NCI-H2171 (cell line): ENCODE measurements at places on chromosomes 11 and 22.
A peak's percentile ranks its signal among the peaks of the same experiment; 100 is the strongest.

- DNase-seq, result no peak
These were observed 1123.6 kb downstream of the DLG2 start for GRCh38 chr11:84503503-84503902.

DNA sequence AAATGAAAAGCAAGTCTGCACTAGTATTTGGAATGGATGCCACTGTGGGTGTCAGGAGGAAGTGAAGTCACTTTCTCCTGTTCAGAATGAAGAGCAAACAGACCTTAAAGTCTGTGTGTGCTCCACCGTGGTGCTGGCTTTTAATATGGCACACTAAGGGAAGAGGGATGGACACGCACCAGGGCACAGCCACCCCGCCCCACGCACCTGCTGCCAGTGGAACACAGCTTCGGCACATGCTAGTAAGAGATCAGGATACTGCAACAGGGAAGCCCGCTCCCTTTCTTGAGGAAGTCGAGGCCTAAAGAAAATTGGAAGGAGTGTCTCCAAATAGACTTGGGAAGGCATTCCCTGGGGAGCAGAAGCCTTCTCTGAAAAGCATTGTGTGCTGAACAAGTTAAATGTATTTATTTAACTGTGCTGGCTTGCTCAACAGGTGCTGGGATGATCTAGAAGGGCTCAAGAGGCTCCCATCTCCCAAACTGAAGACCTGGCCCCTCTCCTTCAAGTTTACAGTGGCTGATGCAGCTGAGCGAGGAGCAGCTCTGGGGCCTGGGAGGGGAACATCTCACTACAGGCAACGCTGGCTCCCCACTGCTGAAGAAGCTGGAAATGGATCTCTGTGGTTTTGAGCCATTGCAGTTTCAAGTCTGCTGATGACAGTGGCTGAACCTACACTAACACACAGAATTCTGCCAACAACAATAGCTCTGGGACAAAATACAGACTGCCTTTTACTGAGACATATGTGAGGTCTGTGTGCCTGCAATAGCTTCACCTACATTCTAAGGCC, 504.6 kb upstream of the B3GAT1 start:
- DNase-seq, result no peak

DNA sequence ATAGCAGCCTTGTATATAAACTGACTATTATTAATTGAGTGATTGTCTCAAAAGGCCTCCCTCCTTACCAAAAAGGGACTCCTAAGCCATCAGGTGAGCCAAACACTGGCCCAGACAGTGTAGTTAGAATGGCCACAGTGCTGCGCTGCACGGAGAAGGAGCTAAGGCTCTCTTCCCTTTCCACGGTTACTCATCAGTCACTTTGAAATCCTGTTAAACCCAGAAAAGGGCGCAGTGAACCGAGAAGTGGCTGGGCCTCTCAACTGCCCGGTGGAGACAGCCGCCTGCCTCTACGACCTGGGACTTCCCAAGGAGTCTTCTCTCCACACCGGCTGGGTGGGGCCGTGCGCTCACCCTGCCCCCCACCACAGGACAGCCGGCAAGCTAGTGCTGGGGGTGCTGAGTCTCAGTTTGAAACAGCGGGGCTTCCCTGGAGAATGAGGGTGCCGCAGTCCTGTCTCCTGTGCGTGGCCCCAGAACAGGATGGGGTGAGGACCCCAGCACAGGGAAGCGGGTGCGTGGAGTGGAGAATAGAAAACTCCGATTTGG, 1.3 kb downstream of the MYH9 start:
- DNase-seq, result peak; percentile 25

DNA sequence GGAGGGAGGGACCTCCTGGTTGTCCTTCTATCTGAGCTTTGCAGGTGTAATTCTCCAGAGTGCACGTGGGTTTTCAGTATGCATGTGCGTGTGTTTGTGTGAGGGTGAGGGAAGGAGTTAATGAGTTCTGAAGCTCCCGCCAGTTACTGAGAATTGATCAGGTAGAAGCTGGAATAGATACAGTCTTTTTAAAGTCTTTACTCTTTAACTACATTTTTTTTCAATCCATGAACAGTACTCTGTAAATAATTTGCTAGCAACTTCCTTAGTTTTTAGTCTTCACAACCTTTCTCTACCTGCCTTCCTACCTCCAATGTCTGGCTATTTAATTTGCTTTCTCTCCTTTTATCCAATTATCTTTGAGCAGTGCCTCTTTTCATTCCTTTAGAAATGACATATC, 25.5 kb downstream of the ARHGAP42 start:
- DNase-seq, result no peak

- no peak for DNase-seq
These were observed 14.3 kb upstream of the OR10D3 start for GRCh38 chr11:124168796-124169195.

DNA sequence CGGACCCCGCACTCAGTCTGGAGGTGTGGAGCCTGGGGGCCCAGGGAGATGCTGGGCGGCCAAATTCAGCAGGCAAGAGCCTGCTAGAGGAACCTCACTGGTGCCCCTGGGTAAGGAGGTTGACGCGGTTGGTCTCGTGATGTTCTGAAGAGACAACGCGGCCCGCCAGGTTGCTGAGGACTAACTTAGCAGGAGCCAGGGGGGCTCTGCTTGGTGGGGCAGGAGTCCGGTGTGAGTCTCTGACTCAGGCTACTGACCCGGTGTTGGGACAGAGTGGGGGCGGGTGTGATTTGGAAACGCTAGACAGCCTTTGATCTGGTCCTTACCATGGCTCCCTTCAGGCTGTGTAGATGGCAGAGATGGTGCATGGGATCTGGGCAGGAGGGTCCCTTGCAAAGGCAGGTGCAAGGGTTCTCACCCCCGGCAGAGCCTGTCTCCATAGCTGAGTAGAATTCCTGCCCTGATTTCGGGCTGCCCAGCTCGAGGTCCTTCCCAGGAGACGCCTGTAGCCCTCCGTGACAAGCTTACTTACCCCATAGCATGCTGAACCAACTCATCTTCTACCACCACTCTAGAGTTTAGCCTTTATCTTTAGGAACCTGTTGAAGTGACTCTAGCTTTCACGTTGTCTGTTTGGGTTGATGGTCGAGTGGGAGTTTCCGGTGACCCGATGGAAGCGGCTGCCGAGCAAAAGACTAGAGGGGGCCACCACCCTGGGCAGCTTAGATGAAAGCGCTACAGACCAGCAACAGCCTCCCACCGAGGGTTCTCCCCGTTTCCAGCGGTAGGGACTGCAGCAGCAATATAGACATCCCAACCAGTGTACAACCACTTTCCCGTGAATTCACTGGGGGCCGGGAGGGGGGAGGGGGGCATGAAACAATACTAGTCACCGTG, 38.4 kb downstream of the KCNC1 start:
- no peak for DNase-seq

DNA sequence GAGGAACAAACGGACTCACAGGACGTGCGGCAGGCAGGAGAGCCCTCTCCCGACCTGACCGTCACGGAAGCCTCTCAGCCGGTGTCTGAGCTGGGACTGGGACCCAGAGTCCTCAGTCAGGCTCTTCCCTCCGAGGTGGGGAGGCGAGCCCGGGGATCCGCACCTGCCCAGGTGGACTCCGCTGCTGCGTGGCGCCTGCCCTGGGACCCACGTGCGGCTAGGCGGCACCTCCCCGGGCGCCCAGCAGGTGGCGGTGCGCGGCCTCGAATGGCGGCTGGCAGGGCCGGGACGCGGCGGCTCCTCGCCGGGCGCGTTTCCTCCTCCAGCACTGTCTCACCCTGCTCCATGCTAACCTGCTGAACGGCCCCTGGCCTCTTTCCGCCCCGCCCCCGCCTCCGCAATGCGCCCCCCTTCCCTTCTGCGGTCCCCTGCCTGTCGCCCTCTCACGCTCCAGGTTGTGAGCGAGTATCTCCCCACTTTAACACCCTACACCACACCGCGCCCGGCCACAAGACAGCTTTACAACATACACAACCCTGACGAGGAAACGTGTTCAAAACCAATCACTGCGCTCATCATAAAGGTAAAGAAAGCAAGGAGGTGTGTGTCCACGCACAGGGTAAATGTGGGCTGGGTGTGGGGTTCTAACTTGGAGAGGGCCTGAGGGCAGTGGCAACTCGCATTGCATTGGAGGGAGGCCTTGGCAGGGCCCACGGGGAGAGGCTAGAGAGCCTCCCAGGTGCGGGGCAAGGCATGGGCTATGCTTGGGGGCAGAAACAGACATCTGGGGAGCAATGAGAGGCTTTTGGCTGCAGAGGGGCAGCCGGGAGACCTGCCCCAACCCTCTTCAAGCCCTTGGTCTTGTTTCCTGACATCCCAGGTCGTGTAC, 25.9 kb upstream of the ATXN10 start:
- DNase-seq, result no peak

DNA sequence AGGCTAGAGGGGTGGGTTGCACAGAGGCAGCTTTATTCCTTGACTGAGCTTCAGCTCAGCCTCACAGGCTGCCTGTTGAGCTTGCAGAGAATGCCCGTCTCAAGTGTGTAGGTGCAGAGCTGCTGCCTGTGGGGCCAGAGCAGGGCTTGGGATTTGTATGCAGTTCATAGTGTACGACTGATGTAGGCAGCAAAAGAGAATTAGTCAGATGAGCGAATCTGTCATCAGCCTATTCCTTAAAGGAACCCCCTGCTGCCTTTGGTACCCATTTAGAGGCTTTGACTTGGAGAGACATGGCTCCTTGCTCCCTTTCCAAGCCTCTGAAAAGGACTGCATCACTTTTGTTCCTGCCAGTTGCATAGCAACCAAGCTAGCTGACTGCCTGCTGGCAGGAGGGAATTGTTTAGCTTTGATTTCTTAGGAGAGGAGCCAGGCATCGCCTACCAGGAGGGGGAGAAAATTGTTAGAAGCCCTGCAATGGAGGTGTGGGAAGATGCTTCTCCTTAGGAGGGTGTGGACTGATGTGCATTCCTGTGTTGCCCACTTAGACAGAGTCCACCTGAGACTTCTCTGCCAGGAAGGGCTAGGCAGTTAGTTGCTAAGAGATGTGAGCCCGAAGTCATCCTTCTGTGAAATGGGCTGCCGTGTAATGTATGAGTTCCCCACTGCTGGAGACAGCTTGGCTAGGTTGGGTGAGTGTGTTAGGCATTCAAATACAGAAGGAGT, 10.9 kb downstream of the ACO2 start:
- DNase-seq, result peak; percentile 33

DNA sequence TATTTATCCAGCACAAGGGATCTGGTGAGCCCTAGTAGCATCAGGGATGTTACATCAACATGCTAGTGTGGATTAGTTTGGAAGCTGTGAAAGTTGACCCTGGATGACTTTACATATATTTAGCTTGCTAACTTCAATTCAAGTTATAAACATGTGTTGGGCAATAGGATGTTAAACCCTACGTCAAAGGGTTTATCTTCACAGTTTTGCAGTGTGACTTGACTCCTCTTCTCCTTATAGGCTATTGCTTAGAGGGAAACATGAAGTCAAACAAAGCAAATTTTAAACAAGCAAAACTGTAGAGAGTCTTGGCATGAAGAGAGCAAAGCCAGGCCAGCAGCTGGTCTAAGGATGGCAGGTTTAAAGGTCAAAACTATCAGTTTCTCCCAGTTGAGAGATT, 11.3 kb upstream of the CTSC start:
- DNase-seq, result no peak

- DNase-seq, result no peak
These were observed 10.1 kb upstream of the PDGFB start for GRCh38 chr22:39254789-39255298.

GRCh38 chr11:62930157-62930556, 9.0 kb upstream of the CHRM1 start:
- no peak for DNase-seq

DNA sequence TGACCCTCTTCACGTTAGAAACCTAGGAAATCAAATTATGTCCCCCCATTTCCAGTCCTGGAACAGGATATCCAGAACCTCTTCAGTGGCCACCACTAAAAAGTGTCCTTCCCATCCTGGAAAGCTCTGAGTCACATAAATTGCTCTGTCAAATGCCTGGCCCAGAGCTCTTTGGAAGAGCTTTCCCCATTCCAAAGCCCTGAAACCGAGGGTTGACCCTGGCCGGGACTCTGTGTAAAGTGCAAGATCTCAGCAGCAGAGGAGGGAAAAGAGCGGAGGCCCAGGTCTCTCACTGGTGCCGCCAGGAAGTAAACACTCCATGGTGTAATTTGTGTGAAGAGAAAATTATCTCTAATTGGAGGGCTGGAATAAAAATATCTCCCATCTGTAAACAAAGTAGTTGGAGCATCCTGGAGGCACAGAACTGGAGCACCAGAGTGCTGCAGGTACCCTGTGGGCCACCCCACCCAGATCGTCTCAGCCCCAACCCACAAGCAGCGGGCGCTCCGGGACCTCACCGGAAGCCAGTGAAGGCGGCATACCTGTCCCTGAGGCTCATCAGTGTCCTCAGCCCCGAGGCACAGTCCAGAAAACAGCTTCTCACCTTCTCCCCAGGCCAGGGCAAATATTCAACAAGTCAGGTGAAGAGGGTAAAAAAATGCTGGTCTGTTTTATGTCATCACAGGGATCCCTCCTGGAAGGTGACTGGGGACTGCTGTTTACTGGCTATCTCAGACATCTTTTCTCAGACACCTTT, 4.7 kb upstream of the JAM3 start:
- no peak for DNase-seq

DNA sequence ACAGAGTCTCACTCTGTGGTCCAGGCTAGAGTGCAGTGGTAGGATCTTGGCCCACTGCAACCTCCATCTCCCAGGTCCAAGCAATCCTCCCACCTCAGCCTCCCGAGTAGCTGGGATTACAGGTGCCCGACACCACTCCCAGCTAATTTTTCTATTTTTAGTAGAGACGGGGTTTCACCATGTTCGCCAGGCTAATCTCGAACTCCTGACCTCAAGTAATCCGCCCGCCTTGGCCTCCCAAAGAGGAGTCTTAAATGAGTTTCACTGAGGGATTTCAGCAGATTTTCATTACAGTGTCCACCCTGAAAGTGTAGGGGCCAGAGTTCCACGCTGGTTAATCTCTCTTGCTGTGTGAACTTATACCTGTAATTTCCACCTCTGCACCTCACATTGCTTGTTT, 412 bp upstream of the RPS3 start:
- DNase-seq, result no peak

DNA sequence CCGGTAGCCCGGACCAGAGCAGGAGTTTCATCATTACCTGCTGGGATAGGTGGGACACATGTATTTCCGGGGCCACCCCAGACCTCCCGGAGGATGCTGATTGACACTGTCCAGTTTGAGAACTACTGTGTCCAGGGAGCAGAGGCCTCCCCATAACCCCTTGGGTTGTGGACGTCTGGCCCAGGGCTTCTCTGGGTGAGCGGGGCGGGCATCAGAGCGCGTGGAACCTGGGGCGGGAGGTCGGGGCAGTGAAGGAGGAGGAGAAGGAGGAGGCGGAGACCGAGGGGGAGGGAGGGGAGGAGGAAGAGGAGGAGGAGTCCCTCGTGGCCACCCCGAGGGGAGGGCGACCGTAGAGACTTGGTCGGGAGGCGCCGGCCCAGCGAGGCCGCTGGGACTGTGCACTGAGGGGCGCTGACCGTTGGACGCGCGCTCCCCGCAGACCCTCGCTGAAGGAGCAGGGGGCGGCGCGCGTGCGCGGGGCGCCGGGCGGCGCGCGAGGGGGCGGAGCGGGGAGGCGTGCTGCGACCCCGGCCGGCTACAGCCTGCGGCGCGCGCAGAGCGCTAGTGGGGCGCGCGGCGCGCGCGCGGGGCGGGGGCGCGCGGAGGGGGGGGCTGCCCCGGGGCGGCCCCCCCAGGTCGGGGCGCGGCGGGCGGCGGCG, at the start of gene GRK3:
TSS of gene GRK3 (plus strand) at position 356 of the 659 bp plus-strand sequence. CDS start 366 bp downstream, outside the sequence.
- DNase-seq, result peak; percentile 73

- DNase-seq, result no peak
These were observed 69.1 kb upstream of the ADSL start for GRCh38 chr22:40276996-40277823.

GRCh38 chr11:94731880-94732601, 36.1 kb upstream of the AMOTL1 start:
- DNase-seq, result no peak

GRCh38 chr11:86680716-86681482, 8.5 kb upstream of the ME3 start:
- DNase-seq, result no peak
